ENCODE measurements at places on chromosomes 11 and 22.
A peak's percentile ranks its signal among the peaks of the same experiment; 100 is the strongest.

DNA sequence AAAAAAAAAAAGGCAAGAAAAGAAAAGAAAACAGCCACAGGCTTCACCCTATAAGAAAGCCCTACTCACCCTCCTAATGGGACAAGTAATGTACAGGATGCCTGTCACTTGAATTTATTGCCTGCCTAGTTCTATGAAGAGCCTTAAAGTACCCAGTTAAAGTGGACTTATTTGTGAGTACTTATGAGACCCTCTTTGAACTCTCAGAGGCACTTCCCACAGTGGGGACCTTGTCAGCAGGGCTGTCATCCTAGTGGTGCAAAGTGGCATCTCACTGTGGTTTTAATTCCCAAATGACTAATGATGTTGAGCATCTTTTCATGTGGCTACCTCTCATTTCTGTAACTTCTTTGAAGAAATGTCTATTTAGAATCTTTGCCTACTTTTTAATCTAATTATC, 41.8 kb upstream of the BARX2 start:
- no peak for DNase-seq

GRCh38 chr11:65897020-65897471, 3.1 kb downstream of the FOSL1 start:
- DNase-seq = no peak

- DNase-seq = no peak
These were observed 3.9 kb downstream of the IFITM10 start for GRCh38 chr11:1746511-1746931.

DNA sequence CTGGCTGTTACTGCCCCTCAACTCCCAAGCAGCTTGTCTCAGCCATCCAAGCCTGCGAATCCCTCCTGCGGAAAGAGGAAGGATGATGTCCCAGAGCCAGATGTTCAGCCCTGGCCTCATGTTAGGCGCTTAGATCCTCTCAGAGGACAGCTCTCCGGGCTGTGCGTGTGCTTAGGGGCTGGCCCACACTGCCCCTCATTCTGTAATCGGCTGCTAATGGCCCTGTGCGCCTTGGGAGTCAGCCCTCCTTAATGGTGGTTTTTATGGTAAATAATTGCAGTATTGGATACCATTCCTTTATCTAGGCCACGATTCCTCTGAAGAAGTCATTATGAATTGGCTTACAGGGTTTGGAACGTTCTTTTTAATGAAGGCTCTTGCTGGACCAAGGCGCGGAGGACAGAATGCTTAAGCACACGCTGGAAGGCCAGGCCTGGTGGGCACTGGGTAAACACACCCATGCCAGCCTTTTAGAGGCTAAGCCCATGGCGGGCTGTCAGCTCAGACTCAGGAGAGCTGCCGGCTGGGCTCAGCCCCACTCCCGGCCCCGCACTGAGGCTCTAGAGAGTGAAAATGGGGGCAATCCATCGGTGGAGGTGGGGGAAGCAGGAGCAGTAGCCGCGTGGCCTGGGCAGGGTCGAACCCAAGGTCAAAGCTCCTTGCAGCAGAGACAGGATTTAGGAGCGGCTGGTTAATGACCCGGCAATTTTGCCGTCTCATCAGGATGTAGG, 1157.5 kb downstream of the BRD1 start:
- no peak for DNase-seq

DNA sequence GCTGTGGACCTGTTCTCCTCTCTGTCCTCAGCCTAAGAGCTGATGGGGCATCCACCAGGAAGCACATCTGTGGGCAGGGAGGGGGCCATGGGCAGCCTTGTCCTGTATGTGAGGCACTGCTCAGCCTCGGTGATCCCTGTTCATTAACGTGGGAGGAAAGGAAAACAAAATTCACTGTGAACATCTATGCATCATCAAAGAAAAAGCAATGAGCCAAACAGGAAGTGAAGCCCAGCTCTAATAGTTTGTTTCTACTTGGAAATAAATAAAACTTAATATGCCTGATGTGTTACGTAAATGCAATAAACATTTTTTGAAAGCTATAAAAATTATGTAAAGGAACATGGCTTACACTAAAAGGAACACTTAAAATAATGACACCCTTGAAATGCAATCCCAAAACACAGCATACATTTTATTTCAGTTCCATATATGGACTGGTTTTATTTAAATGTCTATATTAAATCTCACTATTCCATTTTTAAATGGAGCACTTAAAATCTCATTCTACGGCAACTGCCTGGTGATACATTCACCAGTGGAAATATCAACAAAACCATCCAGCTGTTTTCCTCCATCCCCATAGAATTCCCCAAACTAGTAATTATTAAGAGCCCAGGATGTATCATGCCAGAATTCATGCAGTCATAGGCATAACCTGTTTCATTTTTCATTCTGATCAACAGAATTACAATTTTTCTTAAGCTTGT, 78.3 kb downstream of the ZNF280B start:
- DNase-seq = no peak

- no peak for DNase-seq
These were observed 3.4 kb downstream of the PLAAT3 start for GRCh38 chr11:63610604-63611394.

DNA sequence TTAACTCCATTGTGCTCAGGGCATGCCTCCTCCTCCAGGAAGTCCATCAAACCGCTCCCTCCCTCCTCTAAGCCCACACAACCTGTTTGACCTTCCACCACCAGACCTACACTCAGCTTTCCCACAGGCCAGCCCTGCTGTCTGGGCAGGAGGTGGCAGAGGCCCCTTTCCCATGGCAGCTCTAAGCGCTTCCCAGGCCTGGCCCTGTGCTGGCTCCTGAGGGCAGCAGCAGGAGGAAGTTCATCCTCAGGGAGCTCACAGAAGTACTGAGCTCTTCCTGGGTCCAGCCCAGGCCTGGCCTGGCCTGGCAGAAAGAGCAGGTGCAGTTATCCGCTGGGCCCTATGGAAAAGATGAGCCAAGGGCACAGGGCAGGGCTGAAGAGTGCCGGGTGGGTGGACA, 31.4 kb downstream of the ARAP1 start:
- no peak for DNase-seq

DNA sequence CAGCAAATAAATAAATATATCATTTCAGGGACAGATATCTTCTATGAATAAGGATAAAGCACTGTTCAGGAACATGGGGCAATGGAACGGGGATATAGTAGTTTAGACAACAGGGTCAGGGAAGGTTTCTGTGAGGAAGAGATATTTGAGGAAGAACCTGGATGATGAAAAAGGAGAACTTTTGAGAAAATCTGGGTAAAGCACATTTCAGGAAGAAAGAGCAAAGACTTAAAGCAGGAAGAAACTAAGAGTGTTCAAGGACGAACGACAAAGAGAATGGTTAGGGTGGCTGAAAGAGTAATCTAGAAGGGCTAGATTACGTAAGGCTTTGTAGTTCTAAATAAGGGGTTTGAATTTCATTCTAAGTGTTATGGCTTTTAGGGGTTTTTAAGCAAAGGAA, 12.7 kb downstream of the DDI1 start:
- no peak for DNase-seq

GRCh38 chr11:19978668-19979518, 181.4 kb downstream of the DBX1 start:
- no peak for DNase-seq

DNA sequence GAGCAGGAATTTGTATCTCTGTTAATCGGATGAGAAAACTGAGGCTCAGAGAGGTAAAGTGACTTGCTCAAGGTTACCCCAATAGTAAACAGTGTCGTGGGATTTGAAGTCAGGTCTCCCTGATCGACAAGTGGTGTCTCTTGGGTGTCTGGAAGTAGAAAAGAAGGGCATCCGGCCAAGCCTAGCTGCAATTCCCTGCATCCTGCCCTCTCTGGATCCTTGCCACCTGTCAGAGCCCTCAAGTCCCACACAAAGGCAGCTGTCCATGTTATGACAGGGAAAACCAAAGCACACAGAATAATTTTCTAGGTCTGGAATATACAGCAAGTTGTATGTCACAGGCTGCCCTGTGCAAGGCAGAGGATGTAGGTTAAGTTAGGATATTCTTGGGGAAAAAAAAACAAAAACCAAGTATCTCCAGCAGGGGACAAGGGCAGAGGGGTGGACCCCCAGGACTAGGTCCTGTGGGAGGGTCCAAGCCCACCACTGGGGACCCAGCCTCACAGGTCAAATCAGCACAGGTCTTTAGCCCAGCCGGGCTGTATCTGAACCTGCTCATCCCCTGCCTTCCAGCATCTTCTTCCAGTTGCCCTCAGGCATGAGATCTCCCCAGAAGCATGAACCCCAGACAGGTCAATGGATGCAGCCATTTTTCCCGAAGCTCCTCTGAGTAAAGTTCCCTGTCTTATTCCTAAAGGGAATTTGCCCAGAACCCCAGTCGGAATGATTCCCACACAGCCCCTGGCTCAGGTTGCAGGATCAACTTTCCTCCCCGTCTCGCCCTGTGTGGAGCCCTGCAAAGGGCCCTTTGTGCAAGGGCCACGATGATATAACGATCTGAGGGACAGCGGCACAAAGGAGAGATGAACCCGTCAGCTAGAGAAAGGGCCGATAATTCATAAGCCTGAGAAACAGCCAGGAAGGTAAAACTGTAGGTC, 15.0 kb downstream of the USH1C start:
- no peak for DNase-seq

- peak; percentile 4 for DNase-seq
These were observed 221.9 kb upstream of the TBCEL start for GRCh38 chr11:120801801-120802689.

DNA sequence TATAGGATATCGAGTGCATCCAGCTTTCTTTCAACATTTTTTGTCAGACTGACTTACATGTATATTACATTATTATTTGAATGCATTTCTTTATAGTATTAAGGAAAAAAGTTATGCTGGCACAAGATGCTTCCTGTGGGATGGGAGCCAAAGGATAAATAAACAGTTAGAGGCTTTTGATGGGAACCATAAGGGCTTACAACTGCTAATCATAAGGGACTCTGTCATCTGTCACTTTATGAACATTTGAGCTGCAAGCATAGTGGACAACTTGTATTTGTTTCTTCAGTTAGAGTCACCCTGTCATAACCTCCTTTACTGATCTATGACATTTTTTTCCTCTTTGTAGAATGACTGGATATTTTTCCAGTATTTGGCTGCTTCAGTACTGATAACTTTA, 132.4 kb upstream of the CHORDC1 start:
- no peak for DNase-seq

- no peak for DNase-seq
These were observed 38.2 kb downstream of the FAM168A start for GRCh38 chr11:73559743-73560142.

DNA sequence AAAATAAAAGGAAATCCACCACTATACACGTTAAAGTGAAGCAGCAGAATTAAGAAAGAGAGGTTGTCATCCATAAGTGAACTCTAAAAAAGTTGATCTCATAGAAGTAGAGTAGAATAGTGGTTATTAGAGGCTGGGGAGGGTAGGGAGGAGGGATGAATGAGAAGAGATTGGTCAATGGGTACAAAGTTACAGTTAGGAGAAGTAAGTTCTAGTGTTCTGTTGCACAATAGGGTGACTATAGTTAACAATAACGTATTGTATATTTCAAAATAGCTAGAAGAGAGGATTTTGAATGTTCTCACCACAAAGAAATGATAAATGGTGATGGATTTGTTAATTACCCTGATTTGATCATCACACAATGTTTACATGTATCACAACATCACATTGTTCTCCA, 72.0 kb downstream of the CD82 start:
- DNase-seq = no peak
